ENCODE measurements at places on chromosomes 1 and 21.

GRCh38 chr1:220884981-220885918, 6.0 kb downstream of the HLX start:
- DNase-seq: no peak

DNA sequence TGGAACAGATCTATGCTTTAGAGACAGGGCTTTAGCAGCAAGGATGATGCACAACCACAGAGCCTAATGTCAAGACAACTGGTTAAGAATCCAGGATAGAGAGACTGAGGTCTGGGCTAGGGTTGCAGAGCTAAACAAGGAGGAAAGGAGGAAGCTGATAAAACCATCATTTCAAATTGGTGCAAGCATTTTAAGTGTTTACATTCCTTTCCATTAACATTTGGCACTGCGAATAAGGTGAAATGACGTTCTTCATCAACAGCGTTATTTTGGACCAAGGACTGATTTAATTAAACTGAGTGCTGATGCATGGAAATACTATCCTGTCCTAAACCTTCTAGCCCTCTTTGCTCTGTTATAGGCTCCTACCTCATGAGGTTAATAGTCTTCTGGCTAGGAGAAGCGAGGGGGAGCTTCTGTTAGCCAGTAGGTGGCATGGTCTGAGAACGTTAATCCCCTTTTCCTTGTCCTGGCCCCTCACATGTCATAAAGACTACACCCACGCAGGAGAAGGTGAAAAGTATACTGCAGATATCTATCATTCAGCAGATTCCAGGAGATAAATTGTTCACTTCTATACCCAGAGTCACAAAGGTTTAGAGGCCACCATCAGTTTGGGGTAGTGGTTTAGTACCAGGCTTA, 7.6 kb upstream of the C1orf21 start:
- peak; percentile 19 for DNase-seq

DNA sequence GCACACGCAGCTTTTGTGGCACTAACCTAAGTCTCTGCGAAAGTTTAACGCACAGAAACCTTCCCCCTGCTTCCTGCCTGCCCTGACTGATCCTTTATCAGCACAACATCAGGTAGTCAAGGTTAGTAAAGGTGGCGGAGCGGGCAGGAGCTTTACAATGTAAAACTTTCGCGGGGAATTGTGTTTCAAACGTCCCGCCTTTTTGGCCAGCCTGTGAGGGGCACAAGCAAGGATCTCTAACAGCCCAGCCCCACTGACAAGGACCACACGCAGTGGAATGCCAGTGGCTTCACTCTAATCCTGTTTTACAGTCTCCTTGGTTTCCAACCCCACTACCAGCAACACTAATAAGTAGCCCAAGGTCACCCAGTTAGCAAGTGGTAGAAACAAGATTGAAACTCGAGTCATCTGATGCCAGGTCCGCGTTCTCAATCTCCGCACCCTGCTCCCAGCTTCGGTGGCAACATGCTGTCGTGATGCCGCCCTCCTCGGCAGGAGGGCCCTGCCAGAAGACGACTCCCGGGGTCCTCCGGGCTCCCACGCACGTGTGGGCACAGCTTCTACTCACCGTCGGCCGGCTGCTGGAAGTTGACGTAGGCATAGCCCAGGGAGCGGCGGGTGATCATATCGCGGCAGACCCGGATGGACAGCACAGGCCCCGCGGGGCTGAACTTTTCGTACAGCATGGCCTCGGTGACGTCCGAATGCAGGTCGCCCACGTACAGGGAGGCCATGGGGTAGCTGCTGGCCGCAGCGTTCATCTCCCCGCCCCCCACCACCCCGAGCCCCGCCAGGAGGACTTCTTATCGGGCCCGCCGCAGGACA, 1.2 kb downstream of the PABPC4 start:
- DNase-seq: no peak

DNA sequence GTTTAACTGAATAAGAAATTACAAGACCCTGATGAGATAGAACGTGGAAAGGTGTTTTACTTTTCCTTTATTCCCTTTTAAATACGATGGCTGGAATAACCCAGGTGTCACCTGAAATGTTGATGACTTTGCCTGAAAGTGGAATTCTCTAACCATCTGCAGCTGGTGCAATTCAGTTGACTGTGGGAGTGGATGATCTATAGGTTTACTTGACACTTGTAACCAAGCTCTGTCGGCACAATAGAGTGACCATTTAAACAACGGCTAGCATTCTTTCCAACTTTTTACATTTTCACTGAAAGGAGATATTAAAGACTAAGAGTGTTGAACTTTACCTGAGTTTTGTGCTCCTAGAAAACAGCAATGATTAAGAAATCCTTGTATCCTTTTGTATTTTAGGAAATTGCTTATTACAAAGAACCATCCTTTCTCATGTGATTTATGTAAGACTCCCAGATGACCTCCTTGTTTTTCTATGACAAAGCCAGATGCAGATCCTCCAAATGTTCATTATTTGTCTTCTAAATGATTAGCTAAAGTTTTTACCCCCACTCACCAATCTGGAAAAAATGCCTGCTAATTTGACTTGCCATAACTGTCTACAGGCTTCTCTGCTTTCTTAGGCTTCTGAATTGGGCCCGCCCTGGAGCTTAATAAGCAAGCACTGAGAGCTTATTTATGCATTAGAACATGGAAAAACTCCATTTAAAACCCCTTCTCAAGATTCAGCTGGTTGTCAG, 129.5 kb upstream of the LRRC7 start:
- DNase-seq: no peak

DNA sequence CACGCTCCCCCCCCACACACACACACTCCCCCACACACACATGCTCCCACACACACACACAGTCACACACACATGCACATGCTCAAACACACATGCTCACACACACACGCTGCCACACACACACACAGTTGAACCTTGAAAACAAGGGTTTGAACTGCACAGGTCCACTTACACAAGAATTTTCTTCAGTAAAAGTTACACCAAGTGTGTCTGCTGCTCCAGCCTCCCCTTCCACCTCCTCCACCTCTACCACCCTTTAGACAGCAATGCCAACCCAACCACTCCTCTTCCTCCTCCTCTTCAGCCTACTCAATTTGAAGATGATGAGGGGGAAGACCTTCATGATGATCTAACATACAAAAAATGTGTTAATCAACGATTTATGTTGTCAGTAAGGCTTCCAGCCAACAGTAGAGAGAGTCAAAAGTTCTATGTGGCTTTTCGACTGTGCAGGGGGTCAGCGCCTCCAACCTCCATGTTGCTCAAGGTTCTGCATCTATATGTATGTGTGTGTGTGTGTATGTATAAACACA, 26.8 kb downstream of the HSF2BP start:
- DNase-seq: no peak

DNA sequence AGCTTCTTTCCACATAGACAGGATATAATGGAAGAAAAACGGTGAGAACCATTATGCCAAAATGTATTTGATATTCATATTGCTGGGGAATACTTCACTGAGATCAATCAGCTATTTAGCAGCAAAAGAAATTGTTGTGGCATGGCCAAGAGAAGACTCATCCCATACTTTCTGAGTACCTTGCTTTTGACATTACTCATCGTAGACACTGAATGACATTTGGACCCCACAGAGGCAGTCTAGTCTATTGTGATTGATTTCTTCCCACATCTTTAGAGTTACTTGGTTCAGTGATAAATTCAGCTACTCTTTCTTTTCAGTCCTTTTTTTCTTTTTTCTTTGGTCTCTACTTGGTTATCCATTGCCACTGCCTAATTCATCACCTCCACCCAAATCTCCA, 22.1 kb downstream of the ATP1B1 start:
- DNase-seq: no peak
